ENCODE measurements at places on chromosomes 4 and X.
A peak's percentile ranks its signal among the peaks of the same experiment; 100 is the strongest.

DNA sequence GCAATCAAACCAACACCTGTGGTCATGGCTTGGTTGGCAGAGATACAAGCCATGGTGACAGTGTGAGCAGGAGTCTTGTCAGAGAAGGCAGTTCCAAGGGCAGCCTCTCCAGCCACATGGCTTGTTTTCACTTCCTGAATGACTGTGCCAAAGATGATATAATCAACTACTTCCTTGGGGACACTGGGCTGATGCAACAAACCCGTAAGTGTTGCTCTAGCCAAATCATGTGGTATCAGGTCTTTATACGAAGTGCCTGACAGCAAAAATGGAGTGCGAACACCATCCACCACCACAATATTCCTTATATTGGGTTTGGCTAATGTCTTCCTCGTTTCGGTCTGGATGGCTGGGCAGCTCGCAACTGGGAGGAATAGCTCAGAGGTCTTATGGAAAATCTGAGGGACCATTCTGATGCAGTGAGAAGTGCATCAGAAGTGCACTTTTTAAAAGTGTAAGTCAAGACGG, 922.0 kb downstream of the NLGN4X start:
- no peak for DNase-seq

DNA sequence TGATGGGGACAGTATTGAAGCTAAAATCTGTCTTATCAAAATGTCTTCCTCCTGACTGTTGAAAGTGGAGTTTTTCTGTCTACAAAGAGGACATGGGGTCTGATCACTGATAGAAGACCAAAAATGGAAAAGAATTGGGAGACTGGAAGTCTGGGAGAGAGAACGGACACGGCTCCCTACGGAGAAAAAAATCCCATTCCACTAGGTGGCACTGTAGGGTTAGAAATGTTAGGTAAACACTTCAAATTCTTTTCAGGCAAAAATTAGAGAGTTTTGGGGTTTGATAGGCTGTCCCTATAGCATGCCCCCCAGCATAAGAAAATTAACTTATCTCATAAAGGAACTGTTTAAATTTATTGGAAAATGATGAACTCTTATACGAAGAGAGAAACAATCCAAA, 200.5 kb downstream of the FAM133A start:
- DNase-seq = peak; percentile 0

GRCh38 chrX:2391869-2392606, 108.7 kb downstream of the DHRSX start:
- DNase-seq = peak; percentile 94

DNA sequence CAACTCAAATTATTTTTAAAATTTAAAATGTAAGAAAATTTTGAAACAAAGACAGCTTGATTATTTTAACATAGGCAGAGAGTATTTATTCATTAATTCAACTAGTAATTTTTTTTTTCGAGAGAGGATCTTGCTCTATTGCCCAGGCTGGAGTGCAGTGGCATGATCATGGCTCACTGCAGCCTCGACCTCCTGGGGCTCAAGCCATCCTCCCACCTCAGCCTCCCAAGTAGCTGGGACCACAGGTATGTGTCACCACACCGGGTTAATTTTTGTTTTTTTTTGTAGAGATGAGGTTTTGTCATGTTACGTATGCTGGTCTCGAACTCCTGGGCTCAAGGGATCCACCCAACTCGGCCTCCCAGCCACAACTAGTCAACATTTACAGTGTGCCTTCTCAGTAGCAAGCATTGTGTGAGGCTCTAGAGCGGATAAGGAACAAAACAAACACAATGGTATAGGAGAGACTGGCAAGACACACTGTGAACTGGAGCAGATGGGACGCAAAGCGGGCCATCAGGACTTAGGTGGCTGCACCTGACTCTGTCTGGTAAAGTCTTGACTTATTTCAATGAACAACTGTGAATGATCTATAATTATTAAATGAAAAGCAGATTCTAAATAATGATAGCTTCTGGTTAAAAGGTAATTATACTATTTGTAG, 21.6 kb downstream of the SETD7 start:
- no peak for DNase-seq

DNA sequence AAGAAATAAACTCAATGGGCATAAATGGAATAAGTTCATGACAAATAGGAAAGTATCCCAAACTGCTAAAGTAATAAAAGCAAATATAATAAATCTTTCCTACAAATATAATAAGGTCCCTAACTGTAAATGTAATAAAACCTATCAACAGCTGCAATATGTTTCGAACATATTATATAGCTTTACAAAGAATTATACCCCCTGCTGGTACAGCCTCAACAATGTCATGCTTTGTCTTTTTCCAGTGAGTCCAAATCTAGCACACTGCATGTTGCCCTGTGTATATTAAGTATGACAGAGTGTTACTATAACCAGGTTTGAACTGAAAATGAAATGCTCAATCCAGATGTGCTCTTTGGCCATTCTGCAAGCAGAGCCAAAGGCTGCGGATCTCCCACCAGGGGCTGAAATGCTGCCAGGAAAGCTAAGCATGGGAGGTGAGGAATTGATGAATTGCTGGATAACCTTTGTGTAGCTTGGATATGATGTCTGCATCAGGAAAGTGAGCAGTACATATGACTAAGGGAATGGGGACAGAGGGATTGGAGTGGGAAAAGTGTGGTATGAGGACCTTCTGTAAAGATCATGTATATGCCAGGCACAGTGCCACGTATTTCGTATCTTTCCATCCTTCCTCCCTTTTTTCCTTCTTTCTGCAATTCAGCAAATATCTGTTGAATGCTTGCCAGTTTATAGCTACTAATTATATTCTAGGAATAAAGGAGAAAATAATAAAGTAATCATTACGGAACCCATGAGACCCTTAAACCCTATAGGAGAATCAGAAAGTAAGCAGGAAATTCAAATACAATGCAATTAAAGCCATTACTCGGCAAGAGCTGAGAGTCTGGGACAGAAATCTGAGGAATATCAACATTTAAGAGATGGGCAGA, 954.6 kb upstream of the LCORL start:
- no peak for DNase-seq

DNA sequence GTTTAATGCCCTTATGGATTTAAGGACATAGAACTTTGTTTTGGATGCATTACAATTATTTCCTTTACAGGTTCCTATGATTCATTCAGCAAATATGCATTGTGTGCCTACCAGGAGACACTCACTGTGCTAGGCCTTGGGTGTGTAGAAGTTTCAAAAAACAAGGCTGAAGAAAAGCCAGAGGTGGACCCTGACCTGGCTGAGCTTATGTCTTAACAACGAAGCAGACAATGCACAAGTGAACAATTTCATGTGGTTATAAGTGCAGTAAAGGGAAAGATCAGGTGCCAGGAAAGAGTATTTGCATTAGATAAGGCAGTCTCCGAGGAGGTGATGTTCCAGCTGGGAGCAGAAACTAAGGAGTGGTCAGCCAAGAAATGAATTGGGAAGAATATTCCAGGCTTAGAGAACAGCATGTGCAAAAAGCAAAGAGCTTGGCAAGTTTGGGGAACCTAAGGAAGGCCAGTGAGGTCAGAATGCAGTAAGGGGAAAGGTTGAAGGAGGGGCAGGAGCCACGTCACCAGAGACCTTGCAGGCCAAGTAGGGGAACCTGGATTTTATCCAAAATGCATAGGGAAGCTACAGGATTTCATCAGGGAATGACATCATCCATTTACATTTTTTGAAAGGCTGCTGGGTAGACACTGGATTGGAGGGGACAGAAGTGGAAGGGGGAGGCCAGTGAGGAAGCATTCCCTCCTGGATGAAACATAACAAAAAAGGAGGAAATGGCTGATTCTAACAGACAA, 193.6 kb downstream of the SOWAHB start:
- DNase-seq = no peak

- DNase-seq = no peak
These were observed 700 bp downstream of the VMA21 start for GRCh38 chrX:151397741-151398070.

DNA sequence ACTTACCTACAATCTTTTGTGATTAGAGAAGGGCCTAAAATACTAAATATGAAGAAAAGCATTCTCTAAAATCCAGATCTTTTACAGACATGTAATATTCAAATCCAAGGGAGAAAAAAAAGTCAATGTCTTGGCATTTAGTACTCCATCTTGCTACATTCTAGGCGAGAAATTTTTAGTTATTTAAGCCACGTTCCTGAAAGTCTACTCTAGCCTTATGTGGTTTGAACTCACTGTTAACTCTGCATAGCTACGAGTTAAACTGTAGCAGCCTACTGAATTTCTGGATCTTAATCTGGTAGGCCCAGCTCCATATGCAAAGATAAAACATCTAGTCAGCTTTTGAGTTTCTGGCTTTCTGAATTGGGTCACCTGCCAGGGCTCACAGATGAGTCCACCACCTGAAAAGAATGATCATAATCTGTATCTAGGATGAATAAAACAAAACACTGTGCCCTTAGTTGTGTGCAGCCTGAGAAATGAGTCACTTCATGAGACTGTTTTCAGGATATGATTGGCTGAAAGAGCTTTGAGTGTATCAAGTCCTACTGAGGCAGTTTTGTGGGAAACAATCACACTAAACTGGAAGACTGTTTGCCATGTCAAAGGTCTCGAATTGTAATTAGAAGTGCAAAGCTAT, 3.2 kb upstream of the NEK1 start:
- DNase-seq = no peak

DNA sequence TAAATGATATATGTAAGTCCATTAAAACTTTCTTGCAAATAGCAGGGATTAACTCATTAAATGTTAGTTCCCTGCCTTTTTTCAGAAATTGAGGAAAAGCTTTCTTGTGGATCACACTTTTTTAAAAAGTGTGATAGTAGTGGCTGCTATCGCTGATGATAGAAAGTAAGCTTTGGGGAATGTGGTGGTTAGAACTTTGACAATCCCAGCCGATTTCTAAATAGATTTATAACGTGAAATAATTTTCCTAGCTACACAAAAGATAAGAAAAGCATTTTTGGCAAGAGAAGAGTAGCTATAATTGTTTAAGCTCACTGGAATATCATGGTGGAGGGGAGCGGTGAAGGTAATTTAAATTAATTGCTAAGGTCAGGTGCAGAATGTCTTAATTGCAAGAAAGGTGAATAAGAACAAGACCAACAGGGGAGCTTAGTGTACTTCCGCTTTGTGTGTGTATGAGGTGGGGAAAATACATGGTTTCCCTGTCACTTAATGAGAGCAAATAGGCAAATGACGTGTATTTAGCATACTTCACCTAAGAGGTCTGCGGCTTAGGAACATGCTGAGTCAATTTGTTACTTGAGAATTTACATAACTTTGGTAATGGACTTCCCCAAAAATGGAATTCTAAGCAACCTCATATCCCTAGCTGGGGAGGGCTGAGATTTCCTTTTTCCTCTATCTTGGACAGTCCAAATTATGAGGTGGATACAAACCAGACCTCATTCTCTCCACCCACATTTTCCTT, 11.7 kb upstream of the IL21 start:
- DNase-seq = no peak

DNA sequence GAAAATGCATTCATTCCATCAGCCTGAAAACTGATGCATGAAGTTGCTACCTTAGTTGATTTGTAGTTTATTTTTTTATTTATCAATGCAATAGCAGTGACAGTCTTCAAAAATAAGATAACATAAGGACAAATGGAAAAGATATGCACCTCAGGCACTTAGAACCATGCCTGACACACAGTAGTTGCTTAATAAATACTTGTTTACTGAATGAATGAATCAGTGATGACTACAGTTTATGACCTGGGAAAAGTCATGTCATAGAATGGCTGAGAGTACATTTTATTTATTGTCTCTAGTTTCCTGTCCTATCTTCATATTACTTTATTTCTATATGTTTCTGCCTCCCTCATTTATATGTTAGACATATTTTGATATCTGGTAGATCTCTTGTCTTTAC, 171.8 kb downstream of the TLL1 start:
- no peak for DNase-seq

GRCh38 chr4:113637363-113637762, 124.2 kb downstream of the CAMK2D start:
- DNase-seq = peak; percentile 82

DNA sequence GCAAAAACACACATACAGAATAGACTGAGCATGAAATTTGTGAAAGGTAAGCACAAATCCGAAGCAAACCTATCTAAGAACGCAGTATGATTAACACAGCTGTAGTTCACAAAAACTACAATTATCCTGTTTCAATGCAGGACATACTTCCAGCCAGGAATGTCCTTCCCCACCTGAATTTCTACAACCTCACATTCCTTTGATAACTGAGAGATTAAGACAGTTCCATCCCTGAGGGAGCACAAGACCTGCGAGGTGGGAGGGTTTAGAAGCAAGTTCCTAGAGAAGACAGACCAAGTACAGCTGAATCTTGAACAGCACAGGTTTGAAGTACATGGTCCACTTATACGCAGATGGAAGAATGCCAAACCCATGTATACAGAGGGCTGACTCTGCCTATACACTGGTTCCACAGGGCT, 10.6 kb downstream of the ABCG2 start:
- DNase-seq = no peak

GRCh38 chr4:40865696-40866095, 115.9 kb downstream of the NSUN7 start:
- no peak for DNase-seq

Measured in astrocyte of the cerebellum (primary cell).